Foreskin keratinocyte (primary cell): ENCODE measurements at places on chromosomes 6 and 20.

DNA sequence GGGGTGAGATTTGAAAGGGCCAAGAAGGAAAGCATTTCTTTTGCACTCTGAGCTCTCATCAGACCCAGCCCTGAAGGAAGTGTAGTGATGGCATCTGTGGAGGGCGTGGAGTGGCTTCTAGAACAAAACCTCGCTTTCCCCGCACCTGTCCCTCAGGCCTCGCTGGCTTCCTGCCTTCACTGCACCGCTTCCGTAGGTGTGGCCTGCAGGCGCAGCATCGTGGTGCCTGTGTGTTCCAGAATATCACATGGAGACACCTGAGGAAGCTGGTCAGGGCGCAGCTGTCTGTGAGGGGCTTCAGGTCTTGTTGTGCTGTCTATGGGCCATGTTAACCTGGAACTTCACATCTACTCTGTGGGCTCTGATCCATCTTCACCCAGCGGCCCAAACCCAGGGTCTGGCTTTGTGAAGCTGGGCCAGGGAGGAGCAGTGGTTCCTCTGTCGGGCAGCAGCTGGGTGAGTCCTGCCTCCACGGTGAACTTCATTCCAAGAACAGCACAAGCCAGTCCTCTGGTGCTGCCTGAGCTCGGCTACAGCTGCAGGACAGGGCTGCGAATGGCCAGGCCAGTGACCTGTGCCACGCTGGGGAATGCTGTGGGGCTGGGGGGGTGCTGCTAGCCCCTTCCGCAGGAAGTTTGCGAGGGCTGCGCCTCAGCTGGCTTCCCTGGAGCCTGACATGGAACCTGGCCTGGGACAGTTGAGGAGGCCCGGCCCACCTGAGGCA lies 40.9 kb downstream of the DSTN start:
- no peak for DNase-seq

DNA sequence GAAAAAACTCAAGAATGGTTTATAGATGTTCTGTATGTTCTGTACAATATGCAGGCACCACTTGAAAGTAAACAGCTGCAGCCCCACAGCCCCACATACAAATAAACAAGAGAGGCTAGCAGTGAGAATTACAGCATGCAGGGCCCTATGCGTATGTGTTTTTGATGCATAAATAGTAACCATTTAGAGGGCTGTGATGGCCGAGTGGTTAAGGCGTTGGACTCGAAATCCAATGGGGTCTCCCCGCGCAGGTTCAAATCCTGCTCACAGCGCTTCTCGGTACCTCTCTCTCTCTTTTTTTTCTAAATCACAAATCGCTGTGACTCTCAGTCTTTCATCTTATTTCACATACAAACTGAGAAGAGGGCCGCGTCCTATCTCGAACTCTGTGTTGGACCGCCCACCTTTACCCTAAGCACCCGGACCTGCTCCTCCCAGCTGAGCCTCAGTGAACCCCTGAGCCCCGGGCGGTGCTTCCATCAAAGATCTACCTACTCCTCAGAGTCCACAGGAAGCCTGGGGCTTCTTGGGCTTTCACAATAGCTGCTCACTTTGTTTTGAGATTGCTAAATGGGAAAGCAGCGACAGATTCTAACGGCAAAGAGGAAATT lies 37.7 kb upstream of the PRSS16 start:
- no peak for DNase-seq

GRCh38 chr20:61451009-61451408 lies 198.9 kb downstream of the CDH4 start:
- DNase-seq, result no peak

- no peak for DNase-seq
Observed at GRCh38 chr6:151402228-151402627, 10.9 kb upstream of the ZBTB2 start.
